ENCODE measurements at places on chromosomes 12 and 14.
A peak's percentile ranks its signal among the peaks of the same experiment; 100 is the strongest.

DNA sequence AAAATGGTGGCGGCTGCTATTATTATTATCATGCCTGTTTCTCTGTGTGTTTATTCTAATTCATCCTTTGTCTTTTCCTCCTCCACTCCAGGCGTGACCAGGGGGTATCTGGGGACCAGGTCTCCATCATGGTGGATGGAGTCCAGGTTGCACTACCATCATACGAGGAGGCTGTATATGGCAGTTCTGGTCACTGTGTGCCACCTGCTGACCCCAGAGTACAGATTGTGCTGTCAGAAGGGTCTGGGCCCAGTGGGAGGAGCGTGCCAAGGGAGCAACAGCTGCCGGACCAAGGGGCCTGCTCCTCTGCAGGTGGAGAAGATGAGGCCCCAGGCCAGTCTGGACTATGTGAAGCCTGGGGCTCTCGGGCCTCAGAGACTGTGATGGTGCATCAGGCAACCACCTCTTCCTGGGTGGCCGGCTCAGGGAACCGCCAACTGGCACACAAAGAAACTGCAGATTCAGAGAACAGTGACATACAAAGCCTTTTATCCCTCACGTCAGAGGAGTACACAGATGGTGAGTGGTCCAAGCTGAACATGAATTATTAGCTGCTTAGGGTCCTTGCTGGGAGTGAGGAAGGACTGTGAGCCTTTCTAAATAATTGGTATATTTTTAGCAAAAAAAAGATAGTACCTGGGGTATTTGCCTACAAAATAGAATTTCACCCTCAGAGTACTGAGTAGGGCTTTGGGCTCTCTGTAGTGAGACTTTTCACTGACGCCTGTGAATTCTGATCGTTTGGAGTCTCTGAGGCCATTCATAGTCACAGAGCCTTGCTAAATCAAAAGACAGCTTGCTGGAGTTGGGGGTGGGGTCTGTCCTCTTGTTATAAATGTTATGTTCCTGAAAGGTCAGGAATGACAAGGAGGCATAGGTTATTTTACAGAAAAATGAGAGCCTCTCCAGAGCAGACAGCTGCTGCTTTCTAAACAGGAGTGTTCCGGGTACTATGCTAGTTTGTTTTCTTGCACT lies 58.1 kb upstream of the SRSF5 start:
- peak; percentile 42 for DNase-seq

GRCh38 chr12:84270470-84271140 lies 642.0 kb downstream of the SLC6A15 start:
- DNase-seq, result no peak

- DNase-seq, result no peak
Observed at GRCh38 chr14:26067341-26067740, 530.5 kb downstream of the NOVA1 start.

DNA sequence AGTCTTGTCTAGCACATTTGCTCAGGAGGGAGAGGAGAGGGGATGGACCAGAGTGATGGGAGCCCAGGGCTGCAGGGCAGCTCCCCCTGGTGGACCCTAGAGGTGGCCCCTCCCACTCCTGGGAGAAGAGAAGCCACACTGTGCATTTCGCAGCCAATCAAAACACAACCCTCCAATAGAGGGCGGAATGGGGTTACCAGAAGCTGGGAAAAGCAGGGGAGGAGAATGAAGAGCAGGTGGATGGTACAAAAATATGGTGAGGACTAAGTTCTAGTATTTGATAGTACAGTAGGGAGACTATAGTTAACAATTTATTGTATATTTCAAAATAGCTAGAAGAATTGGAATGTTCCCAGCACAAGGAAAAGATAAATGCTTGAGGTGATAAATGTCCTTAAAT lies 23.6 kb downstream of the VASH1 start:
- peak; percentile 68 for DNase-seq

- DNase-seq, result no peak
Observed at GRCh38 chr12:9883175-9883574, 1.9 kb downstream of the KLRF2 start.

GRCh38 chr12:18135509-18135908 lies 45.5 kb upstream of the RERGL start:
- no peak for DNase-seq

GRCh38 chr14:26528415-26529182 lies 69.2 kb downstream of the NOVA1 start:
- no peak for DNase-seq

DNA sequence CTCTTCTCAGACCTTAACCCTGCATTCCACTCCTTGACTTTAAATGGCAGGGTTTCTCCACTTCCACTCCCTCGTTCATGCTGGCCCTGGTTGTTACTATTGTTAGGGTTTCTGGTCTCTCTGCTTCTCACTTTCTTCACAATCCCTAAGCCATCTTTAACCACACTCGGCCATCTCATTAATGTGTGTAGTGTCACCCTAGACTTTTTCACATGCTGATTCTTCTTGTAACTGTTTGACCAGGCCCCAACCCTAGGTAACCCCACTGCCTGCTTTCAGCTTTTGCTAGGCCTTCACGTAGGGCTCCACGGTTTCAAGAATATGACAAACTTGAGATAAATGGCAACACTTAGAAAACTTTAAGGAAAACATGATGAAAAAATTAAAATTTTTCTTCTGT lies 195.1 kb downstream of the IPO8 start:
- DNase-seq, result no peak

- no peak for DNase-seq
Observed at GRCh38 chr14:75558440-75558839, 20.0 kb upstream of the FLVCR2 start.

DNA sequence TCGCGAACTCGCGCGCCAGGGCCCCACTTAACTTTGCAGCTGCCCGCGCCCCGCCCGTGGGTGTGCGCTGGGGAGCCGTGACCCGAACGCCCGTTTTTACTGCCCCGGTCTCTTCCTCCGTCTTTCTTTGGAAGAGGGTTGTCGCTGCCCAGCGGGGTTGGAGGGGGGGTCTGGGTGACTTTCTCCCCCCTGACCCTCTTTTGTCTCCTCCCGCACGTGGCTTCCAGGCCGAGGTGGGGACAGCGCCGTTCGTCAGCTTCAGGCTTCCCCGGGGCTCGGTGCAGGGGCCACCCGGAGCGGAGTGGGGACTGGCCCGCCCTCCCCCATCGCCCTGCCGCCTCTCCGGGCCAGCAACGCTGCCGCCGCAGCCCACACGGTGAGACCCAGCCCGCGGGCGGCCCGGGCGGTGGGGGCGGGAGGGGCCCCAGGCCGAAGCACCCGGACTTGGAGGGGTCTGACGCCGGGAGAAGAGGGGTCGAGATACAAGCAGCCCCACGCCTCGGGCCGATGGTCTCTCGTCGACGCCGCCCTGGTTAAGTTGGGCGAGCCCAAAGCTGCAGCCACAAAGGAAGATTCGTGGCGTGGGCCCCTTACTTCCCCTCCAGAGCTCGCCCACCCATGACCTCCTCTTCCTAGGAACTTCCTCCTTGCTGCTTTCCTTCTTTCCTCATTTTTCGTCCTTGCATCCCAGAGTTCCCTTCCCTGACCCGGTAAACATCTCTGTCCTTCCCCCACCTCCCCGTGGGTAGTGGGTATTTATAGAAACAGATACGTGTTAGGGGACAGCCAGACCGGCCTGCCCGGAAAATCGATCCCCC lies 1.2 kb downstream of the DYRK2 start:
- peak; percentile 50 for DNase-seq

DNA sequence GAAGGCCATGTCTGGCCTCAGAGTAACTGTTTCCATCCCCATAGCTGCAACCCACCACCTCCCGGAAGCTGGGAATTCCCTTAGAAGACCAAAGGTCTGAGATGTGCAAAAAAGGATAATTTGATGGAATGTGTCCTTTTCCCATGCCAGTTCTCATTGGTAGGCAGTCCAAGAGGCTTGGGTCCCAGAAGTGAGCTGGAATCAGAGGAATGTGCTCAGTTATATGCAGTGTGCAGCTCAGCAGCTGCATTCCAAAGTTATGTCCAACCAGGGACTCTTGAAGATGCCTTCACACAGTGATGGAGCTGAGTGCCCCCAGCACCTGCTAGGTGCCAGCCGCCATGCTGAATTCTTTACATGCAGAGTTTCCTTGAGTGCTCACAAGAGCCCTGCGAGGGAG lies 583.9 kb upstream of the TBX3 start:
- DNase-seq, result no peak

DNA sequence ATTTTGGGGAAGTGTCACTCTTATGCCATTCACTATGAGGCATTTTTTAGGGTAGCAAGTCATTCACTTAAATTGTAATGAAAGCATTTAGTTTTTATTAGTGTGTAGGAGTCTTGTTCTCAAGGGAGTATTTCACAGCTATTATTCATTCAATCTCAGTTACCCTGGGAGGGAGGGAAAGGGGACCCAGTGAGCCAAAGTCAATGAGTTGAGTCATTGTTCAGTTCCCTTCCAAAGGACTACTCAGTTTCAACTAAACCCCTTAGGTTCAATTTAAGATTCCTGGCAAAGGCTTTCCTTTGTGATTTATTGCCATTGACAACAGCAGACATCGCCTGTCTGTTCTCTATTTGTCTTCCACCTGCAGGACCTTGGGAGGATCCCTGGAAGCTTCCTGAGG lies 29.3 kb upstream of the RASSF8 start:
- DNase-seq, result no peak

- DNase-seq, result no peak
Observed at GRCh38 chr14:37591311-37591940, 3.6 kb downstream of the FOXA1 start.

DNA sequence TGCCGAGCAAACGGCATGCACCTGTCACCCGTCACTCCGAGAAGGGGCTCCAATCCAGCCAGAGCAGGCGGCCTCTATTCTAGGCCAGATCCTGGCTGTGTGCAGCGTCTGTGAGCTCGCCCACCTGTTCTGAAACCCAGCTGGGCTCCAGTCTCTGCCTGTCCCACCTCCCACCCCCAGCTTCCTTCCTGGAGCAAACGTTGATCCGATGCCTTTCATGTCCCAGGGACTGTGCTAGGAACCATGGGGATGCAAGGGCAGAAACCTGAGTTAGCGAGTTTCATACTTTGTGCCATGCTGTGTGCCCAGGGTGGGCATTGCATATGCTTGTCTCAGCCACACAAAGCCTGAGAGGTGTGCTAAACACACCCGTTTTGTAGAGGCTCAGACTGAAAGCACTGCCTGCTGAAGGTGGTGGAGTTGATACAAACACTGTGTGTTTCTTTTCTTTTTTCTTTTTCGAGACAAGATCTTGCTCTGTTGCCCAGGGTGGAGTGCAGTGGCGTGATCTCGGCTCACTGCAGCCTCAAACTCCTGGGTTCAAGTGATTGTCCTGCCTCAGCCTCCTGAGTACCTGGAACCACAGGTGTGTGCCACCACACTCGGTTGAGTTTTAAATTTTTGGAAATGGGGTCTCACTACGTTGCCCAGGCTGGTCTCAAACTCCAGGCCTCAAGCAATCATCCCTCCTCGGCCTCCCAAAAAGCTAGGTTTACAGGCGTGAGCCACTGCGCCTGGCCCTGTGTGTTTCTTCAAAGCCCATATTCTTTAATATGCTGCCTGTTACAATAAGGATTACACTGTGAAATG lies 84.1 kb upstream of the MED13L start:
- DNase-seq, result no peak

DNA sequence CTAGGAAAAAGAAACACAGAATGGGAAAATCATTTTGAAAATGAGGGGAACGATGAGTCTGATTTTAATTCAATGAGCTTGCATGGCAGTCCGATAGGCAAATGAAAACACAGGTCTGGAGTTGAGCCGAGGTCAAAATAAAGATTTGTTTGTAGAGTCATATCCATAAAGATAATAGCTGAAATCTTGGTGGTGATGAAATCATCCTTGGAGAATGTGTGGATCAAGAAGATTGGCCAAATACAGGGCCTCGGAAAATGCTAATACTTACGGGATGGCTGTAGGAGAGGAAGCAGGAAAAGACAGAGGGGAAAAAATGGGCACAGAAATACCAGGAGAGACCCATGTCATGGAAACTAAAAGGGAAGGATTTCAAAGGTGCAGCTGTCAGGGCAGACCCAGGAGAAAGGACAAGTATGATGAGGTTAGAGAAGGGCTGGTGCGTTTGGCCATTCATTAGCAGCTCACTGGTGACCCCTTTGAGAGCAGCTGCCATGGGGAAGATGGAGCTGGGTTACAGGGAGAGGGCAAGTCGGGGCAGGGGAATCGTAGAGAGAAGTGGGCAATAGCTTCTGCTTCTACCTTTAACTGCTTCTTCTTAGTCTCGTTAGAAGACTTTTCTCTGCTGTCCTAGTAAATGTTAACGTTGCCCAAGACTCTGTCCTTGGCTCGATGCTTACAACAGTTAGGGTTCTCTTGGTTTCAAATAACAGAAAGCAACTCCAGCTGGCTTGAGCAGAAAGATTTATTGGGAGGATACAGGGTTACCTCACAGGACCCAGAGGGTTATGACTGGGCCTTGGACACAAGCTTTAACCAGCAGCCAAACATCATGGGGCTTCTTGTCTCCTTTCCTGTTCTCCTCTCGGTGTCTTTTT lies 161.8 kb downstream of the EFCAB11 start:
- no peak for DNase-seq

DNA sequence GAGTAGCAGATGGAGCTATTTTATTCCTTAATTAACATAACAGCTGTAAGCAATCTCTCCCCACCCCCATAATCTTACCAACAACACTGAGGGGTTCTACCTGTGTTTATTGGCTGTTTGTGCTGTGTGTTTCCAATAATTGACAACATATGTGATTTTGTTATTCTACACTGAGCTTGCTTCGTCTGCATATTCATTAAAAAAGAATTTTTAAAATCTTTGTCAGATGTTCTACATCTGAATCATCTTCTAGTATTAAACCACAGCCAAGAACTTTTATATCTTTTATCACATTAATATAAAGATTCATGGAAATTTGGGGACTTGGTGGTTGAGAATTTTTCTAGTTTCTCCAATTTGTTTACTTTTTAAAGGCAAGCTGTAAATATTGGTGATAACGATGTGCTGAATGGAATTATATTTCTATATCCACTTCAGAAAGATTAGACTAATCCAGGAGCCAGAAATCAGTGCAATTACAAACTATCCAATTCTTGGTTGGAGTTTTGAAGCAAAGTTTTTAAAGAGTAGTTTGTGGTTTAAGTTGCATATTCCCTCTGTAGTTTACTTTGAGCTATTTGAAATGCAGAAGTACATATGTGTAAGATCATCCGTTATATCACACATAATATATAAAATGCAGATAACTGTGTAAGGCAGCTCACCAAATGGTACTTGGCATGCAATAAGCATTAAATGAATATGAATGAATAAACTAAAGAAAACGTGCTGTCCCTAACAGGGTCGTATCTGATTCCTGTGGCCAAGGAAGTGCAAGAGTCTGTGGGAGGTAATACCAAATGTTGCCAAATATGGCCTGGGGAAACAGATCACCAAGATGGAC lies 206.9 kb downstream of the PELI2 start:
- DNase-seq, result no peak

DNA sequence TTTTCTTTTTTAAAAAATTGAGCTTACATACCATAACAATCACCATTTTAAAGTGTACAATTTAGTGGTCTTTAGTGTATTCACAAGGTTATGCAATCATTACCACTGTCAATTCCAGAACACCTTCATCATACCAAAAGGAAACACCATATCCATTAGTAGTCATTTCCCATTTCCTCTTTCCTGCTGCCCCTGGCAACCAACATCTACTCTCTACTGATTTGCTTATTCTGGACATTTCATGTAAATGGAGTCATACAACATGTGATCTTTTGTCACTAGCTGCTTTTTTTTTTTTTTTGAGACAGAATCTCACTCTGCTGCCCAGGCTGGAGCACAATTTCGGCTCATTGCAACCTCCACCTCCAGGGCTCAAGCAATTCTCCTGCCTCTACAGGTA lies 66.8 kb upstream of the CFL2 start:
- no peak for DNase-seq

GRCh38 chr12:98402091-98402490 lies 113.3 kb upstream of the TMPO start:
- no peak for DNase-seq
